ENCODE measurements at places on chromosomes 7 and 10. TPM values are rescaled to one million over a fixed set of nuclear protein-coding genes. Genes with fewer than 3 reads are reported as not detected.

Gene ZYX
- 44.2 TPM for total RNA-seq

GRCh38 chr10:22846294-22846693, 81.6 kb upstream of the ARMC3 start:
- no peak for DNase-seq

GRCh38 chr10:90007226-90007625, 305.8 kb downstream of the KIF20B start:
- no peak for DNase-seq

- no peak for DNase-seq
Measured at GRCh38 chr10:114482480-114483304, 78.4 kb upstream of the AFAP1L2 start.

- DNase-seq = no peak
Measured at GRCh38 chr7:148650232-148650858, 48.4 kb upstream of the CUL1 start.

DNA sequence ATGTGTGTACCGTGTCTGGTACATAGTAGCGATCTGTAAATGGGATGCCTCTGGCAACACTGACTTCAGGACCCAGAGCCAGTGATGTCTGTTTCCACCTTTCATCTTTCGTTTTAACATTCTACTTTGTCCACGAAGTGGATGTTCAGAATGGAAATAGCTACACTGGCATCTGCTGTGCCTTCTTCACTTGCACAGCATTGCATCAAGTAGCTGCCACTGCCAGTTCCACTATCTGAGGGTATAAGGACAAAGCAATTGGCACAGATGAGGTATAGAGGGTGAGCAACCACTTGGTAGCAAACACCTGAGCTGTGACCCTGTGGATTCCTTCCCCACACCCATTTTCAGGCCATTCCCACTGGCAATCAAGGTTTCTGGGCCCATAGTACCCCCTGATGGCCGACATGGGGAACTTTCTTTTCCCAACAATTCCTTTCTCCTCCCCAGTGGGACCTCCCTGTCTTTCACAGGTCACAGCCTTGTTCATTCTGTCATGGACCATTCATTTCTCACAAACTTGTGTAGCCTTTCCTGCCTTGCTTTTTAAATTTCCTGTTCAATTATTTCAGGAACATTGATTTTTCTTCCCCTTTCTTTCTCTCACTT, 4.0 kb downstream of the ITGA8 start:
- DNase-seq = no peak

DNA sequence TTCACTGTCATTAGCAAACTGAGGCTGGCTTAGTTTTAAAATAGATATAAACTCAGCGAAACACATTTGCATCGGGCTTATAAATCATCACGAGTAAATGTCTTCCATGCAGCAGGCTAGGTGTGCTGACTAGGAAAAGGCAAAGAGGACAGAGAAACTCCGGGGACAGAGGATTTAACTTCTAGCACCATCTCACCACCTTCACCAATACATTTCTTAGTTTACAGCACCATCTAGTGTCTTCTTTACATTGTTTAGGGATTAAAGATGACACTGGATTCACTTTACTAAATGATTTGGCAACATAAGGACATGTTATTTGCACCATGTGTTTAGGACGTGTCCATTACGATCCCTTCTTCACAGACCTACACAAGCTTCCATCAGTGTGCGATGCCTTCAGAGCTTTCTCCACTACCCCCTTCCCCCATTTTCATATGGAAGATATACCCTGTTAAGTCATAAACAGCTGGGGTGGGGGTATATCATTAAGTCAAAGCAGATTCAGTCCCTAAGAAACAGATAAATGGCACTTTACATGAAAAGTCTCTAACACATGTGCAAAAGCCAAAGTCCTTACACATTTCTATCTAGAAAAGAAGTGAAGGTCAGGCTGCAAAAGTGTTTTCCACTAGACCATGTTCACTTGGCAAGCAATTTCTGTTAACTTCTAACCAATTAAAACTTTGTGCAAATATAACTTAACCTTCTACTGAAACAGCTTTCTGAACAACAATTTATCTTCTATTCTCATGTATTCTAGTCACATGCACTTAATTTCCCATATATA, 103.3 kb downstream of the GRB10 start:
- no peak for DNase-seq

Gene PRSS58
- total RNA-seq = not detected

Gene NUTM2B
- total RNA-seq = 1.5 TPM

Gene EXOC6
- 12.8 TPM for total RNA-seq

DNA sequence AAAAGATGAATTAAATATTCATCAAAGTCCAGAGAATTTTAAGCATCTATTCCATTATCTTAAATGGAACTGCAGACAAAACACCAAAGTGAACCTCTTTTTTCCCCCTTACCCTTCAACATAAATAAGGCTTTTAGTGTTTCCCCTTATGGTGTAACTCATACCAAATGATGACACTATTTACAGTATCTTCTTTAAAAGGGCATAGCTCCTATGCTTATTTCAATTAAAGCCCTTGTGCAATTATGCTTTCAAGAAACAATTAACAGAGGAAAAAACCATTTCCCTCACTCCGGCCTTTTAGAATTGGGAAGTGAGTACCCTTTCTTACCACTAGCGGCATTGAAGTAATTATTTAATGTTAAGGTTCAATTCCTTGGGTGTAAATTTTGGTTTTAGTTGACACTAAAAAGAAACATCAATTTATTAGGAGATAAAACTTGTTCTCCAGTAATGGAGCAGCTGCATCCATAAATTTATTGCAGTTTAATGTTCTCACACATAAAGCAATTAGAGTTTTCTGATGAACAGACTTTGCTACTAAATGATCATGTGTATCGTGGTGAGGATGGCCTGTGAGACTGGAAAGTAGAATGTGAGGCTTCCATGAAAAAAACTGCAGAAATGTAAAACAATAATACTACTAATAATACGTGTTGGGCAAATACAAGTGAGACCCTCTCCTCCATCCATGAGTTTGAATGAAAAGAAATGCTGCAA, 661.3 kb downstream of the PARD3 start:
- DNase-seq = no peak

- no peak for DNase-seq
Measured at GRCh38 chr7:17709599-17709998, 230.7 kb downstream of the SNX13 start.

- no peak for DNase-seq
Measured at GRCh38 chr7:90708841-90709317, 112.8 kb downstream of the CDK14 start.

- no peak for DNase-seq
Measured at GRCh38 chr10:112402917-112403316, 29.0 kb downstream of the ACSL5 start.

DNA sequence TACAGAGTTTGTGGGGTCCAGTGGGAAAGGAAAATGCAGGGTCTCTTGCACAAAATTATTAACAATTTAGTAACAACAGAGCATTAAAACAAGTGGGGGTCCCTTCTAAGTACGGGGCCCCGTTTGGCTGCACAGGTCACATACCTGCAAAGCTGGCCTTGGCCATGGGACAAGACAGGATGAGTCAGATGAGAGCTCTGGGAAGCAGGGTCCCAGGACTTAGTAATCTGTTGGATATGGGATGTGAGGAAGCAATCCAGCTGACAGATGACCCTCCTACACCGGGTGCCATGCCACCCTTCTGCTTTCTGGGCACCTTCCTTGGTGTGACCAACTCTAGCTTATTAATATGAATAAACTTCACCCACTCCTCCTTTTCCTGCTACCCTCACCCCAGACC, 3.2 kb upstream of the DUSP5 start:
- no peak for DNase-seq

DNA sequence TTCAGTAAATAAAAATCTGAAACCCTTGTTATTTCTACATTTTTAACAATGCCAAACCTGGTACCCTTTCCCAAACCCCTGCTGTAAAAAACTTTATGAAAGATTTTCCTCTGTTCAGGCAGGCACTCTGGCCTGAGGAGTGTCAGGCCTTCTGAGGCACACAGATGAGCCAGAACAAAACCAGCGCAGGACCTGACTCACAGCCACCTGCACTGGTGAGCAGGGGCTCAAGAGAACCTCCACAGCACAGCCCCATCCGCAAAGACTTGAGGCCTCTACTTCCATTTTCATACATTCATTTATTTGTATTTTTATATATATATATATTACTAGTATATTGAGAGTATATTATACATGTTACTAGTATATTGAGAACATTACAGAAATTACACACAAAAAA, 49.4 kb downstream of the COBL start:
- DNase-seq = no peak

Gene SPDYE11
- not detected for total RNA-seq

Gene SFRP4
- 52.7 TPM for total RNA-seq

GRCh38 chr7:80273327-80273726, 138.7 kb downstream of the GNAI1 start:
- no peak for DNase-seq

Gene KIAA1549
- 4.1 TPM for total RNA-seq

Gene GPR26
- total RNA-seq = not detected

Gene SLC26A5
- 0.12 TPM for total RNA-seq

DNA sequence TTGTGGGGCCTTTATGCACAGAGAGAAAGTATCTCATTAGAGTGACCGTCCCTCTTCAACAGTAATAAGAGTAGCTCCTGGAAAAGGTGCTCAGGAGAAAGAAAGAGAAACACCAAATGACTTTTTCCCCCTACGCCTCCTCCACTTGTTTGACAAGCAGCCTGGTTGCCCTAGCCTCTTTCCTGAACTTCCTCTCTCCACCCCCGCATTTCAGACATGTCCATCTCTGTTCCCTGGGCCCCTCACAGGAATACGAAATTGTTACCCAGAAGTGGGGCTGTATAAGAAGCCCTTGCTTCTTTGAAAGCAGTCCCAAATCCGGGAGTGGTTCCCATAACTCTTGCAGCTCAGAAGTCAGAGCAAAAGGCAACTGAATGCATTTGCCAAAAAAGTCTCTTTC, 119.6 kb upstream of the ADO start:
- DNase-seq = no peak

DNA sequence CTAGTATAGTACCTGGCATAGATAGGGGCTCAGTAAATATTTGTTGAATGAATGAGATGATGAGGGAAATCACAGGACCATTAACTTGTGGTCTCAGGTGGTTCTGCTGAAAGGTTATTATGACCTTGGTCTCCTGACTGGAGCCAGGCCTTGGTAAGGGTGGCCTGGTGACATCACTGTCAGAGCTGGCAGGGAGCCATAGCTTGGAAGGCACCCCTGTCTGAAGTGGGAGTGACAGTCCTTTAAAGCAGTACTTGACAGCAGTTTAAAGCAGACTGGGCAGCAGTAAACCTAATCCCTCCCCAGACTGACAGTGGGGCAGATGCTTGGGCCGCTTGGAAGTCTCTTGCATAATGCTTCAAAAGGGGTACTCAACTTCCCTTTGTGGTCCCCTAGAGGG, 13.4 kb downstream of the DPCD start:
- DNase-seq = no peak

DNA sequence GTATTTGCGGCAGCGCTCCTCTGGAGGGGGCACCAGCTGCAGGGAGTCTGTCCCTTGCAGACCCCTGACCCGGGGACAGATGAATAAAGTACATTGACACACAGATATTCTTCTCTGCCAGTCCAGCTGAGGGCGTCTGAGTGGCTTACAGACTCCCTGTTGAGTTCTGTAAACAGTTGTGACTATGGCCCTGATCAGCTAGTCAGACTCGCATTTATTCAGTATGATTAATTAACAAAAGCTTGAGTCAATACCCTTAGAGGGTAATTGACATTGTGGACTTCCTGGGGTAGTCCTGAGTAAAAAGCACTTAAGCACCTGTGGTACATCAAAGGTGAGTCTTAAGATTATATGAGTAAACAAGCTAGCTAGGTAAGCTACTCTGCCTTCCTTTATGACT, 21.0 kb downstream of the ANKRD30A start:
- no peak for DNase-seq

GRCh38 chr7:158957510-158957906, 101.2 kb downstream of the DYNC2I1 start:
- DNase-seq = no peak

Gene DNAJC12
- 10.9 TPM for total RNA-seq

All from ovary (tissue), 10 donors.